ENCODE measurements at places on chromosomes 7 and 10.

DNA sequence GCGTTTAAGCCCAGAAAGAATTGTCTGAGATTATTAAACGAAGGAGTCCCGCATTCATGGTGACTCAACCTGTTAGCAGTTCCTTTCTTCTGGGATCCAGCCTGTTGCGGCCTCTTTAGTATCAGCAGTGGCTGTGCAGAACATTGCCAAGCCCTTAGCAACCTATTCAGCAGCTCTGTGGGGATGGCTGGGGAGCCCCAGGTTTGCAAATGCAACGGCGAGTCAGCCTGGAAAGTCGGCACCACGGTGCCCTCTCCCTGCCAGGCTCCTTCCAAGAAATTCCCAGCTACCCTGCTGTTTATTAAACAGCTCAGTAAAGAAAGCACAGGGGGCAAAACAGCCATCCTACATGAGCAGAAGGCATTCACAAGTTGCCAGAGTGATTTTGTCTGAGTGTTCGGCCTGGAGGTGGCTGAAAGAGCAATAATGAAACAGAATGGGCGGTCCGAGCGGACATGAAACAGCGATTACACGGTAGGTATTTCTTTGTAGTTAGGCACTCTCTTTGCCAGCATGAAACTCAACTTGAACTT, 198.3 kb downstream of the BAMBI start:
- no peak for DNase-seq

GRCh38 chr10:15315286-15315685, 55.8 kb downstream of the FAM171A1 start:
- no peak for DNase-seq

DNA sequence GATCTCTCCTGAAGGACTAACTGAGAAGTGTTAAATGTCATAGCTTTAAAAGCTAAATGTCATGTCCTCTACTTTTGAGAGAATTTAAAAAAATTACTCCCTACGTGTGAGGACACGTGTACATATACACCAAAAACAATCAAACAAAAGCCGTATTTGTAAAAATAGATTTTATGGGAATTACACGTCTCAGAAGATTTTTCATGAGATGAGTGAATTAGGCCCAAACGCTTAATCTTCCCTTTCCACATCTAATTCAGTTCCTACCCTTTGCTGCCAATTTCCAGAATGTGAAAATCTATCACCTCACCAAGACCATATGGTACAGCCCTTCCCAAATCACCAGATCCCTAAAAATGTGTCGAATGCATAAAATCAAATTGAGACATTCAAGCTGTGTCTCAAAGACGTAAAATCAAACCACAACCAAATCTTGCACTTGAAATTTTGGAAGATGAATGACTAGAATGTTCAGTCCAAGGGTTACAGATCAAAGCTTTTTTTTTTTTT, 1.0 kb upstream of the CTTNBP2 start:
- no peak for DNase-seq

DNA sequence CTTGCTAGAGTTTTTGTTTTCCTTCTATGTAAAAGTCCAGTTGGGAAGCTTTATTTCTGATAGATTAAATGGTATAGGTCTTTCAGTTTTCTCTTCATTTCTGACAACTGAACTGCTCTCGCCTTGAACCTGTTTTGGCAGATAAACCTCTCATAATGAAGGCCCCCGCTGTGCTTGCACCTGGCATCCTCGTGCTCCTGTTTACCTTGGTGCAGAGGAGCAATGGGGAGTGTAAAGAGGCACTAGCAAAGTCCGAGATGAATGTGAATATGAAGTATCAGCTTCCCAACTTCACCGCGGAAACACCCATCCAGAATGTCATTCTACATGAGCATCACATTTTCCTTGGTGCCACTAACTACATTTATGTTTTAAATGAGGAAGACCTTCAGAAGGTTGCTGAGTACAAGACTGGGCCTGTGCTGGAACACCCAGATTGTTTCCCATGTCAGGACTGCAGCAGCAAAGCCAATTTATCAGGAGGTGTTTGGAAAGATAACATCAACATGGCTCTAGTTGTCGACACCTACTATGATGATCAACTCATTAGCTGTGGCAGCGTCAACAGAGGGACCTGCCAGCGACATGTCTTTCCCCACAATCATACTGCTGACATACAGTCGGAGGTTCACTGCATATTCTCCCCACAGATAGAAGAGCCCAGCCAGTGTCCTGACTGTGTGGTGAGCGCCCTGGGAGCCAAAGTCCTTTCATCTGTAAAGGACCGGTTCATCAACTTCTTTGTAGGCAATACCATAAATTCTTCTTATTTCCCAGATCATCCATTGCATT, 27.1 kb downstream of the MET start:
- no peak for DNase-seq

- no peak for DNase-seq
Measured at GRCh38 chr7:150379441-150380379, 580 bp downstream of the ZNF775 start.

GRCh38 chr7:149870701-149871483, 2.9 kb upstream of the ATP6V0E2 start:
- DNase-seq = no peak

DNA sequence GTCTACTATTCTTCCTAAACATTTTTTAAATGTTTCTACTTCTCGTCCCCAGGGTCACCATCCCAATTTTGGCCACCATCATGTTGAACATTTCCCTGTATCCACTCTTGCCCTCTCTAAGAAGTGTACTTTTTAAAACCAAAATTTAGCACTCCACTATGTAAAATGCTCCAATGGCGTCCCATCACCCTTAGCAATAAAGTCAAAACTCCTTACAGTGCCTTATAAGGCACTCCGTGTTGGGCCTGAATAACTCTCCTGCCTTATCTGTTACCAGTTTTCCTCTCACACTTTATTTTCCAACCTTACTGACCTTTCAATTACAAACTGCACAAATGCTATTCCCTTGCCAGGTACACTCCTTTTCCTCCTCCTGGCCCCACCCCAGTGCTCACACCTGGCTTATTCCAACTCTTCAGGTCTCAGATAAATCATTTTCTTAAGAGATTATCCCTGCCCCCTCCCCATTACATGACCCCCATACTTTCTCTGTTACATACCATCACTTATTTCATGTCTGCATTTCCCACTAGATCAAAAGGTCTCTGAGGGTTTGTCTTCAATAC, 1.3 kb downstream of the TMEM168 start:
- no peak for DNase-seq

Measured in stimulated activated CD4-positive, alpha-beta T cell treated with anti-CD3 and anti-CD28 coated beads, Interleukin-1b, Interleukin-23, amount 100 ng/mL, for 1 hour (primary cell).